Activated T-helper 1 cell treated with anti-CD3 and anti-CD28 coated beads, Interleukin-2, amount 50 U/mL, for 16 hours (primary cell): ENCODE measurements at places on chromosomes 2 and 18.

DNA sequence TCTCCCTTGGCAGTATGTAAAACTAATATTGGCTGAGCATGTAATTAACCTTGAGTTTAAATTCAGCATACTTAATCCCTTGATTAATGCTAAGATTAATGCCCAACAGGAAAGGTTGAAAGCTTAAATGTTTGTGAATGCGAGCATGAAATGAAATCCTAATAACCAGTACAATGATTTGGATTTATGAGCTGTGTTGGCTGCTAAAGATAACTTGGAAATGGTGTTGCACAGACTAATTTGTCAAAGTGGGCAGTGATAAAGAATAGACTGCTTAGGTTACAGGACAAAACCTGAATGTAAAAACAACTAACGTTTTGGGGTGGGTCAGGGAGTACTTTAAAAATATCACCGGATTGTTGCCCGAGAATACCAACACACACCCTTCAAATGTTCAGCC is 70.6 kb downstream of the MGAT5 start:
- no peak for DNase-seq

DNA sequence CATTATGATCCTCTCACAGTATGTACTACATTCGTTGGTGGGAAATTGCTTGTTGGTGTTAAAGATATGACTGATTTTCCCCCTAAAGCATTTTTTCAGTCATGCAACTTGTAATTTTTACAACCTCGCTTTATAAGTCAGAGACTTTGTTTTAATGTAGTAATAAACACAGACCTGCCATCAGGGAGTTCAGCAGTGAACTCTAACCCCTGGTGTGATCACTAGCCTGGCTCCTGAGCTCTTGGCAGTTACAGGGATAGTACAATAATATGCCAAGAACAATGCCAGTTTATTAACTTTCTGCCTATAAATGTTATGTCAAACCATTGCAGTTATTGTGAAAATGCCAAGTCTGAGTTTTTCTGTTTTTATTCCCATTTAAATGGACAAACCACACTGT is 93.8 kb downstream of the EDAR start:
- DNase-seq = no peak

DNA sequence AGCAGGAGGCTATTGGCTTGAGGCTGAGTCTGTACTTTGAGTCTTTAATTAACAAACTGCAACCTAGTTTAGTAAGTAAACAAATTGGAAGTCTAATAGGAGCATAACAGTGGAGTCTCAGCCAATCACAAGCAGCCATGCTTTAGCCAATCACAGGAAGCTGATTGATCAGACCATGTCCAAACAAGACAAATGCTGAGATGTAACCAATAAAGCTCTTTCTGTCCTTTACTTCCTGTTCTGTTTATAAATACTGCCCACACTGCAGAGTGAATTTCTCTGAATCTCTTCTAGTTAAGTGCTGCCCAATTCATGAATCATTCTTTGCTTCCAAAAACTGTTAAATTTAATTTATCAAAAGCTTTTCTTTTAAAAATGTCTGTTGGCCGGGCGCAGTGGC is 146.6 kb upstream of the DLX2 start:
- DNase-seq = no peak

DNA sequence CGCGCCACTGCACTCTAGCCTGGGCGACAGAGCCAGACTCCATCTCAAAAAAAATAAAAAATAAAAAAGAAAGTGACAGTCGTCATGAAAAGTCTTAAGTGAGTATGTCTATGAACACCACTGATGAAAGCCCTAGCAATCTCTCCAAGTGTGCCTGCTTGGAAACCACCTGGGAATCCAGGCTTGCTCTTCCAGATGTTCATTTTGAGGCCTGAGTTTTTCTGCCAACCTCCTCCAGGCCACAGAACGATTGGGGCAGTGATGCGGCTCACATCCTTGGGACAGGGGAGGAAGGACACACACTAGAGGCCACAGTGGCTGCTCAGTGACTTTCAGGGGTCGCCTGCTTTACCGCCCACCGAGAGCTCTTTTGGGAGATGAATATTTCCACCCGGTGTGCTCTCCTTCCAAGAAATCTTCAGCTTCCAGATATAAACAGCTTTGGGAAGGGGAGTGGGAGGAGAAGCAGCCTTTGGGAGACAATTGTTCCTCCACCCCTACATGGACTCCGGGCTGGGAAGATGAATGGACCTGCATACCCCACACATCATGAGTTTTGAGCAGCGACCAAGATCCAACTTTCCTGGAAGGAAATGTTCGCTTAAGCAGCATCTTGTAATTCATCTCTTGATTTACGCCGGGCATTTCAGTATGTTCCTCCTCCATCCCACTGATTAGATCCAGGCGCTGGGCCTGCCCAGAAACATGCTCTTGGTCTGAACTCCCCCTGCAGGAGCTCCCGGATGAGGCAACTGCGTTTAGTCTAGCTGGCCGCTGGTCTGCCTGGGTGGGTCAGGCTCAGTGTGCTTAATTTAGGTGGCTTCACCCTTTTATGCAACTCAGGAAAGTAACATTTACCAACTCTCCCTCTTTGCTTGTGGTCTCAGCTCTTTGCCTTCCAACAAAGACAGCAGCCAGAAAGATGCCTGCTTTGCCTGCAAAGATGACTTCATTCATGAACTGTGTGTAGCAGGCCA is 6.2 kb upstream of the ARMC9 start:
- no peak for DNase-seq

- DNase-seq = no peak
These were observed 127.5 kb upstream of the CTAGE1 start for GRCh38 chr18:22545066-22545760.

GRCh38 chr2:174334781-174335251 is at the start of gene SP9:
TSS of gene SP9 (plus strand) at chr2:174334954. CDS start at chr2:174335093, 139 bp downstream.
- DNase-seq = no peak

DNA sequence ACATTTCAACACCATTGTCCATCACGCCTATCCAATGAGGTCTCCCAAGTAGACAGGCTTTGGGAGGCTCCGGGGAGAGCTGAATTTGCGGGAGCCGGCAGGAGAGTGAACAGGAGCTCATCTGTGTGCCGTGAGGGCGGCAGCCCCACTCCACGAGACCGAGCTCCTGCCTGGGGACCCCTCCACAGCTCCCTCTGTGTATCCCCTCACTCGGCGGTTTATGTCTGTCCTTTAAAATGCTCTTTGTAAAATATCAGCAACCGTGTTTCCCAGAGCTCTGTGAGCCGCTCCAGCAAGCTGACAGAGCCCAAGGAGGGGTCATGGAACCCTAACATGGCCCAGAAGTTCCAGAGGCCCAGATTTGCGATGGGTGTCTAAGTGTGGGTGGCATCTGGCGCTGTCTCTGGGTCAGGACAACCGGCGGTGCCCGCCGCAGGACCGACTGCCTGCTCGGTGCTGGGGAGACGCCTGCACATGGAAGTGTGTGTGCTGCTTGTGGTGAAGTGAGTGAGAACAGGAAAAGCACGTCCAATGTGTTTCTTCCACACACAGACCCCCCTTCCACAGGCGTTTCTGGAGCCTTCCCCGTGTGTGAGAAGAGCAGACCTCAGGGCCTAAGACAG is 34.8 kb downstream of the SLC66A2 start:
- DNase-seq = no peak

- no peak for DNase-seq
These were observed 209.8 kb downstream of the BCL2 start for GRCh38 chr18:63109802-63110201.

DNA sequence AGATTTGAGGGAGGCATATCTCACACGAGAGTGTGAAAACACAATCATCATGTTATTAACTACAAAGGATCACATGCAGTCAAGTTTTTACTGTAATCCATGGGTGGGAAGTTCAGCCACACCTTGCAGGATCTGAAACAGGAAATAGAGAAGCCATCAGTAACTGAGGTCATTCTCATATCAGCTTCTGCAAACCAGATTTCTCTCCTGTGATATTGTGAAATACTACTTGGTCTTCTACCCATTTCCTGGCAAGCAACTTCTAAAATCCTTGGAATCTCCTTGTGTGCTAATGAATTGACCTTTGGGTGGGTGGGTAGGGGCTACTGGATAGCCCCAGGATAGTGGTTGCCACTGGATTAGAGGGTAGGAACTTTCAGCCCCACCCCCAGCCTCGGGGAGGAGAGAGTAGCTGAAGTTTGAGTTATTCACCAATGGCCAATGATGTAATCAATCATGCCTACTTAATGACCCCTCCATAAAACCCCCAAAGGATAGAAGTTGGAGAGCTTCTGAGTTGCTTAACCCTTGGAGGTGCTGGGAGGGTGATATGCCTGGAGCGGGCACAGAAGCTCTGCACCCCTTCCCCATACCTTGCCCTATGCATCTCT is 25.6 kb upstream of the TGIF1 start:
- DNase-seq = no peak

- no peak for DNase-seq
These were observed 25.0 kb downstream of the DCDC2C start for GRCh38 chr2:3728104-3729054.

GRCh38 chr18:49098386-49098785 is 147.6 kb upstream of the SMAD7 start:
- no peak for DNase-seq

GRCh38 chr18:47950511-47950910 is 20.1 kb upstream of the SMAD2 start:
- no peak for DNase-seq

GRCh38 chr18:33751613-33752221 is 173.7 kb downstream of the ASXL3 start:
- no peak for DNase-seq

GRCh38 chr2:27074738-27075565 is 3.5 kb upstream of the EMILIN1 start:
- peak; percentile 34 for DNase-seq

DNA sequence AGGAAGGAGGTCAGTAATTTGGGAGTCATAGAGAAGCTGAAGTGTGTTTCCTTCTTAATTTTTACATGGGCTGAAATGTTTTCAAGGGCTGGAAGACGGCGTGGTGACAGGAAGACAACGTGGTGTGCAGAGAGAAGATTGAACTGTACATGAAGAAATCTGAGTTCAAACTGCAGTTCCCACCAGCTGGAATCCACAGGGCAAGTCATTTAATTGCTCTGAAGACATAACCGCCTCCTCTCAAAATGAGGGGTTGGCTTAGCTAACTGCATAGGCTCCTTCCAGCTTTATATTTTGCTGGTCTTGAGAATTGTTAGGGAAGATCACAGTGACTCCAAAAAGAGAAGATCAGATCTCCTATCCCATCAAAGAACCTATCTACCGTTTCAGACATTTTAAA is 103.9 kb downstream of the SLC8A1 start:
- DNase-seq = no peak

GRCh38 chr2:196322973-196323810 is 151.8 kb upstream of the STK17B start:
- DNase-seq = no peak

GRCh38 chr2:233448220-233448559 is 93.9 kb downstream of the DGKD start:
- no peak for DNase-seq

GRCh38 chr2:239685556-239685955 is 284.7 kb upstream of the HDAC4 start:
- no peak for DNase-seq

GRCh38 chr2:113341191-113341869 is 62.6 kb upstream of the PAX8 start:
- no peak for DNase-seq

- no peak for DNase-seq
These were observed 53.7 kb downstream of the RIT2 start for GRCh38 chr18:43061816-43062215.

GRCh38 chr2:68738906-68739594 is 4.4 kb downstream of the ARHGAP25 start:
- no peak for DNase-seq

DNA sequence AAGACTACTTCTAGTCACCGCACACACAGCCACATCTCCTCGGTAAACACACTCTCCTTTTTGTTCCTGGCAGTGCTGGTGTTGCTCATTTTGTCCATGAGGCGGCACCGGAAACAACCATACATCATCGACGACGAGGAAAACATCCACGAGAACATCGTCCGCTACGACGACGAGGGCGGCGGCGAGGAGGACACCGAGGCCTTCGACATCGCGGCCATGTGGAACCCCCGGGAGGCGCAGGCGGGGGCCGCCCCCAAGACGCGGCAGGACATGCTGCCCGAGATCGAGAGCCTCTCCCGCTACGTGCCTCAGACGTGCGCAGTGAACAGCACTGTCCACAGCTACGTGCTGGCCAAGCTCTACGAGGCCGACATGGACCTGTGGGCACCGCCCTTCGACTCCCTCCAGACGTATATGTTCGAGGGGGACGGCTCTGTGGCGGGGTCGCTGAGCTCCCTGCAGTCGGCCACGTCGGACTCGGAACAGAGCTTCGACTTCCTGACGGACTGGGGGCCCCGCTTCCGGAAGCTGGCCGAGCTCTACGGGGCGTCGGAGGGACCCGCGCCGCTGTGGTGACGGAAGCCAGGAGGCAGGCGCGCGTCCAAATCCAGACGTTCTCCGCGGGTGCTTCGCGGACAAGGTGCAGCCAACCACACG is 221.0 kb downstream of the CDH20 start:
- no peak for DNase-seq

DNA sequence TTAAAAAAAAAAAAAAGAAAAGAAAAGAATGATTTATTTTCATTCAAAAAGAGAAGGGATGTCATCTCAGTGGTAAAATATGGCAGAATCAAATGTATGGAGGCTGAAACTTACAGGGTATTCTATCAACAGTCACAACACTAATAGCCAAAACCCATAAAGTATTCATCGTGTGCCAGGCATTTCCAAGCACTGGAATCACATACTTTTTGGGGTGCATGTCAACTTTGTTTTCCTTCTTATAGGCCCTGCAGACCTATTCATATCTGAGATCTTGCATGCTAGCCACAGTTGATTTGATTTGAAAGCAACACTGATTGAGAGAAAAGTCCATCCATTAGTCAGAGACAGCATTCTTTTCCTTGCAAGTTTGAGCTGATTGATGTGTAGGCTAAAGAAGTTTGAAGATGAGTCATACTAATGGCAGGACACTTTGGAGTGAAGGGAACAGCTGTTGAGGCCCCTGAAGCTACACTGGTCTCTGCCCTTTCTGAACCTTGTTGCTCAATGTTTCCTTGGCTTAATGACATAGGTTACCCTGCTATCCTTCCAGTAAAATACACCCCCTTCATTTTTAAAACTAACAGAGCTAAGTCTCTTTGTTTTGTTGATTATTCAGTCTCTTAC is 22.0 kb downstream of the KATNAL2 start:
- no peak for DNase-seq

DNA sequence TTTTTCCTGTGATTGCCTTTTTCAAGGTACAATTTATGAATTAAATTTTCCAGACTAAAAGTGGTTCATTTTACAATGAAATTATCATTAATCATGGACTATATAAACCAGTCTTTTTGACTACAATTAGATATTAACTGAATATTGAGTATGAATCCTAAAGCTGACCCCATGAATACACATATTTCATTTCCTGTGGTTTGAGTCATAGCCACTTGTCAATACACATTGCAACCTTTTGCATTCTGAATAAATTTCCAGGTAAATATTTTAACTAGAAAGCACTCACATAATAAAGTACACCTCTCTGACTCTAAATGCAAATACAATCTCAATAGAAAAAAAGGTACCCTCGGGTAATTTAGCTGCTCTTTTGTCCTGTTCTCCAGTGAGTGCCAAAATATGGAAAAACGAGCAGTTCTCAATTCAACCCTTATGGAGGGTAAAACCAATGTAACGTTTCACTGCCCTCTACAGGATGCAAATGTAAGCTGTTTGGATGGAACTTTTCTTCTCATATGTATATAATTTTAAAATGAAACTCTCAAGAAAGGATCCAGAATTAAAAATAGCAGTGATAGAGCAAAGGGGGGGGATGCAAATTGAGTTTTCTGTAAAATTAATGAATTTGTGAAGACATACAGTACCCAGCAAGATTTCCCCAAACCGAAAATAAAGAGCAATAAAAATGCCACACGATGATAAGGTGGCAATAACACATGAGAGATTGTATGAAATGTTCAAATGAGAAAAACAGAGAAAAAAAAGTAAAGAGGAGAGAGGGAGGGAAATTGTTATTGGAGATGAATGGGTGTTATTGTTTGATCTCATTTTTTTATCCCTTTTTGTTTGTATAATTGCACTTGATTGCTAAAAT is 1795.7 kb upstream of the PIK3C3 start:
- DNase-seq = no peak
